ENCODE measurements at places on chromosomes 3 and 15. TPM values are rescaled to one million over a fixed set of nuclear protein-coding genes. Genes with fewer than 3 reads are reported as not detected.

The SLC22A14 gene
- not detected for total RNA-seq

The ADGRG7 gene
- not detected for total RNA-seq

The FSIP1 gene
- total RNA-seq: 0.10 TPM

The RARB gene
- total RNA-seq: 14.4 TPM

- DNase-seq: peak; percentile 96
Measured at GRCh38 chr3:165206454-165207266, 10.5 kb upstream of the SLITRK3 start.

DNA sequence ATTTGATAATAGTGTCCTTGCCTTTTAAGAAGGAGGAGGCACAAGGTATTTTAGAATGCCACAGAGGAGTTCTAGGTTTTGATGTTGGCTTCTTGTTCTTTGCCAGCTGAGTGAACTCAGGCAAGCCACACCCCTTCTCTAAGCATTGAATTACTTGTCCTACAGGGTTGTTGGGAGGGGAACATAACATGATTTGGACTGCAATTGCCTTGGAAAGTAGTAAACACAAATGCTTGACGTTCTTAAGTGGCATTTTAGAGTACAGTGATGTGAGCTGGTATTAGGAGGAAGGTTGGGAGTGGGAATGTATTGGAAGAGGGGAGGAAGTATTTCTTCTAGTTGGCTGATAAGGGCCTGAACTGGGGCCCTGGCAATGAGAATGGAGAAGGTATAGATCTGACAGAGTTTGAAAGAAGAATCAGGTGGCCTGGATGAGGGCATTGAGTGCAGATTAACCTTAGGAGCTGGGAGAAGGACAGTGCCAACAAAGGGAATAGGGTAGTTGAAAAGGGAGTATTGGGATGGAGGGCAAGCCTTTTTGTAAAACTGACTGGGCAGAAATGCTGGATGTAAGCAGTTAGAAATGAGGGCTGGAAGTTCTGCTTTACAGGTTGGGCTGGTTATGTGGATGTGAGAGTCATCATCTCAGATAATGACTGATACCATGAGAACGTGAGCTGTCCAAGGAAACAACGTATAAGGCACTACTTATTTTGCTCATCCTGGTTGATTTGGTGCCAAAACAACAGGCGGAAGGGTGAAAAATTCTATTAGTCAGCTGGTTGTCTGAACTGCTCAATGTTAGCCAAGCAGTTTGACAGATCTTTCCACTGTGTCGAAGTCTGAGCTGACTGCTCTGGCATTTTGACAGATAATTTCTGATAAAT is 16.7 kb downstream of the KAT2B start:
- DNase-seq: peak; percentile 47

DNA sequence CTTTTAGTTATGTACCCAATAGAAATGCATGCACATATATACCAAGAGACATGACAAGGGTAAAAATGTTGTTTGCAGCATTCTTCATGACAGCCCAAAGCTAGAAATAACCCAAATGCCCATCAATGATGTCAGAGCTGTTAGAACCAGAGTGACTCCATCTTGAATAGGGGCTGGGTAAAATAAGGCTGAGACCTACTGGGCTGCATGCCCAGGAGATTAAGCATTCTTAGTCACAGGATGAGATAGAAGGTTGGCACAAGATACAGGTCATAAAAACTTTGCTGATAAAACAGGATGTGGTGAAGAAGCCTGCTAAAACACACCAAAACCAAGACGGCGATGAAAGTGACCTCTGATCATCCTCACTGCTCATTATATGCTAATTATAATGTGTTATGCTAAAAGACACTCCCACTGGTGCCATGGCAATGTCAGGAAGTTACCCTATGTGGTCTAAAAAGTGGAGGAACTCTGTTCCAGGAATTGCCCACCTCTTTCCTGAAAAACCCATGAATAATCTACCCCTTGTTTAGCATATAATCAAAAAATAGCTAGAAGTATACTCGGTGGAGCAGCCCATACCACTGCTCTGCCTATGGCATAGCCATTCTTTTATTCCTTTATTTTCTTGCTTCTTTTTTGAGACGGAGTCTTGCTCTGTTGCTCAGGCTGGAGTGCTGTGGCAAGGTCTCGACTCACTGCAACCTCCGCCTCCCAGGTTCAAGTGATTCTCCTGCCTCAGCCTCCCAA is 32.9 kb downstream of the ZBTB11 start:
- DNase-seq: no peak

DNA sequence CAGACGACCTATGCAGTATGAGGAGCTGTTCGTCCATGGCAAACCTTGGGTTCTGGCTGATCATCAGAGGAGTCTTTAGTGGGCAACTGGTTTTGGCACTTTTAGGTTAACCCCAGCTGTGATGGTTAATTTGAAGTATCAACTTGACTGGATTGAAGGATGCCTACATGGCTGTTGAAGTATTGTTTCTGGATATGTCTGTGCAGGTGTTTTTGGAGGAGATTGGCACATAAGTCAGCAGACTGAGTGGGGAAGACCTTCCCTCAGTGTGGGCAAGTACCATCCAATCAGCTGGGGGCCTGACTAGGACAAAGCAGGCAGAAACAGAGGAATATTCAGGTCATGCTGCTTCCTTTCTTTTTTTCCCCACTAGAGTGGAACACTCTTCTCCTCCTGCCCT is 284.1 kb downstream of the NFKBIZ start:
- DNase-seq: no peak

DNA sequence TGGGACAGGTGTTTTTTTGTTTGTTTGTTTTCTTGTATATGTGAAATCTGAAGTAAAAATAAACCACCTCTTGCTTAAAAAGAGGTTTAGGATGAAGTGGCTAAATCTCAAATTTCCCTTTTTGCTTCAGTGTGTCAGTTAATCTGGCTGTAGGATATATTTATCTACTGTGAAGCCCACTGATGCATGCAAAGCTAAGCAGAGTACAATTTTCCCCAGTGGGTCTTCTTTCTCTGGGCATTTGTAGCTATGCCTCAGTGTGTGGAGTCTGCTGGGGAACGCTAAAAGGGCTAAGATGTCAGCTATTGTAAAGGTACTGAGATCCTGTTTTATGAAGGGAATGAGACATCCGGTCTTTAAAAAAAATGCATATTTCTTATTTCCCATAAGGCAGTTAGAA is 190.6 kb downstream of the TCF12 start:
- DNase-seq: no peak

DNA sequence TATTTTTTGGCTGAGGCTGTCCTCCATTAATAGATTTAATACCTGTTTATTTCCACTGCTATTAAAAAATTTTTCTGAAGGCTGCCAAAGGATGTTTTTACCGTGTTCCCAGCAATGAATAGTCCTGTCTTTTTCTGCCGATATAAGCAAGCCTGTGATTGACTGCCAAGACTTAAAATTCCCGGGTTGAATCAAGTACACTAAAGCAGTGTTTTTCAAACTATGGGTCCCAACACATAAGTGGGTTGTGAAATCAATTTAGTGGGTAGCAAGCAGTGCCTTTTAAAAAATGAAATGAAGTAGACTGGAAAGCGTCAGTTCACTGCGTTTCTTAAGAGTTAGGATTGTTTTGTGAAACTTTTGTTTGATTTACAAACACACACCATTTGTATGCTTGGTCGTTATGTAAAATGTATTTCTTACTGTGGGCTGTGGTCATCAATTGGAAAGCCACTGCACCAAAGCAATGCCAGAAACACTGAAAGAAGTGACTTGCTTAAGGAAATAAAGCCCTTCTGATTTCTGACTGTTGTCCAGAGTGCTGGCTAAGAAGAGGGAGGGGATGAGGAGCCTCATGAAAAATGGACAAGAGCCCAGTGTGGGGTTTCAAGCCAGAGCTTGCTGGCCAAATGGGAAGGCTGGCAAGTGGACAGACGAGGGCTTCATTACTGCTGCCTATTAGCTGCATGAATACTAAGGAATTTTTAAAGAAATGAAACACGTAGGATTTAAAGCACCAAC is 206.0 kb downstream of the THRB start:
- peak; percentile 56 for DNase-seq

DNA sequence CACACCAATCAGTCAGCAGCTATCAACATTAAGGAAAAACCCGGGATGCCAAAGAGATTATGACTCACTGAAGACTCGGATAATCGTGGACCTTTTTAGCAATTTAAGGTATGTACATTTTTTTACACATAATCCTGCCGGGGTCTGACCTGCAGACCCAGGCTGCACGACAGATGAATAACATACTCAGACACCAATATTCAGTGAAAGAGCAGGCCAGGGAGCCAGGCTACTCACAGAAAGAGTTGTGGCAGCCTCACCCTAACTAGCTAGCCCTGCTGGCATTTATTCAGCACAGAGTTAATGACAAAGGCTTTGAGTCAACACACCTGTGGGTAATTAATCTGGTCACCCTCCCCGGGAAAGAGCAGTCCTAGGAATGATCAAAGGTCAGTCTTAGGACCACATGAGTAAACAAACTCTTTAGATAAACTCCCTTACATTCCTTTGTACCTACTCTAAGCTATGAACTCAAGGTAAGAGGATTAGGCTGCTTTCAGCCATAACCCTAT is 727.5 kb downstream of the TBL1XR1 start:
- no peak for DNase-seq

GRCh38 chr3:59043391-59043790 is 6.4 kb downstream of the CFAP20DC start:
- no peak for DNase-seq

- no peak for DNase-seq
Measured at GRCh38 chr3:73052857-73053256, 8.6 kb upstream of the EBLN2 start.

- DNase-seq: no peak
Measured at GRCh38 chr15:85453144-85453872, 72.9 kb downstream of the AKAP13 start.

GRCh38 chr15:89777782-89778380 is 1.7 kb downstream of the MESP2 start:
- peak; percentile 24 for DNase-seq

DNA sequence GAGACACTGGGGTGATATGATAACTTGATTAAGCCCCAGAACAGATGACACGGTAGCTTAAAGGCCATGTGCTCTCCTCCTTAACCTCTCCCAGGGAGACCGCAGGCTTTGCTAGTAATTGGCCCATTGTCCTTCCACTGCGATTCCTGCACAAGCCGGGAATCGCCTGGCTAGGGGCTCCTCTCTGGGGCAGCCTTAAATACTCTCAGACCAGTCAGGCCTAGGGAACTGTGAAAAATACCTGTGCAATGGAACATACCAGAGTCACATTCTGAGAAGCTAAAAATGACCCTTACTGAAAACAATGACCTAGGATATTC is 56.3 kb downstream of the CPN2 start:
- no peak for DNase-seq

DNA sequence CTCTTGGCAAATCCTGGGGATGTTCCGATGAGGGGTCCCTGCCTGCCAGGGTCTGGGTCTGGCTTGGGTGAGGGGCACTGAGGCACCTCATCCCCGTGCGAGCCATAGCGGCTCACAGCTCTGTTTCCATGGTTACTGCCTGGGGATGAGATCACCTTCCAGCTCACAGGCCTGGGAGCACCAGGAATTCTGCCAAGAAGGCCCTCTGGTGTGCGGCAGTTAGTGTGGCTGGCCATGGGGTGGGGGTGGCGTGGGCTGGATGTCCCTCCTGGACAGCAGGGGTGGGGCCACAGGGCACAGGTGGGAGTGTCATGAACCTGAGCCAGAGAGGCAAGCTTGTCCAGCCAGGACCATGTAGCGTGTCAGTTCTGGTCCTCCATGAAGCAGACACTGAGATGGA is 22.1 kb upstream of the PRR23E start:
- peak; percentile 56 for DNase-seq

DNA sequence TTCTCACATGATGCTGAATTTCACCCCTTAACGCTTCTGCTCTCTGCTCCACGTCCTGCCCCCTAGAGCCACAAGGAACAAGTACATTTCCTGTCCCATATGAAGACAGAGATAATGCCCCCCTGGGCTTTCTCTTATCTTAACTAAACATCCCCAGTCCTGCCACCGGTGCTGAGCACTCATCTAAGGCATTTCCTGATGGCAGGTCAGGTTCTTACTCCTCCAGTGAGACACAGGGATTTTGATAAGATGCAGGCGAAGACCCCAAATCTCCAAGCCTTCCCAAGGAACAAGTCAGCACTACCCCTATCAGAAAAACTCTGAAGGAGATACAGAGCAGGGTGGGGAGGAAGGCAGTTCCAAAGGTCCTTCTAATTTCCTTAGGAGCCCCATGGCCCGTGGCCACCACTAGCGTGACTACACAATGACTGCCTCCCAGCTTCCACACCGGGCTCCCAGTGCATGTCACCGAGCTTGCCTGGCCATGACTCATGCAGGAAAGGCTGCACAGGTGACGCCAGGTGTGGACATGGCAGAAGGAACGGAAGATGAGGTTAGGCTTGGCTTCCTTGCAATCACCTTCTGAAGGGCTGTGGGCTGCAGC is 152.9 kb downstream of the XXYLT1 start:
- no peak for DNase-seq

- DNase-seq: no peak
Measured at GRCh38 chr15:38260077-38260476, 7.4 kb downstream of the SPRED1 start.

DNA sequence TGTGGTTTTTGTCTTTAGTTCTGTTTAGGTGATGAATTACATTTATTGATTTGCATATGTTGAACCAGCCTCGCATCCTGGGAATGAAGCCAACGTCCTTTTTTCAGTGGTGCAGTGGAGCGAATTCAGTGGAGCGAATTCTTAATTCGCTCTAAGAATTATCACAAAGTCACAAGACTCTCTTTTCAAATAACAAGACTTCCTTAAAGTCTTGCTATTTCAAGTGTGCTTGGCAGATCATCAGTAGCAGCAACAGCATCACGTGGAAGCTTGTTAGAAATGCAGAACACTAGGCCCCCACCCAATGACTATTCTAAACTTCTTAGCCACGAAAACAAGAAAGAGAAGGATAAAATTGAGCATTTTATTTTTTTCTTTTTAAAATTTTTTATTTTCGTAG is 58.1 kb upstream of the CD200R1L start:
- no peak for DNase-seq

- no peak for DNase-seq
Measured at GRCh38 chr3:59780209-59780608, 730.4 kb upstream of the CFAP20DC start.

DNA sequence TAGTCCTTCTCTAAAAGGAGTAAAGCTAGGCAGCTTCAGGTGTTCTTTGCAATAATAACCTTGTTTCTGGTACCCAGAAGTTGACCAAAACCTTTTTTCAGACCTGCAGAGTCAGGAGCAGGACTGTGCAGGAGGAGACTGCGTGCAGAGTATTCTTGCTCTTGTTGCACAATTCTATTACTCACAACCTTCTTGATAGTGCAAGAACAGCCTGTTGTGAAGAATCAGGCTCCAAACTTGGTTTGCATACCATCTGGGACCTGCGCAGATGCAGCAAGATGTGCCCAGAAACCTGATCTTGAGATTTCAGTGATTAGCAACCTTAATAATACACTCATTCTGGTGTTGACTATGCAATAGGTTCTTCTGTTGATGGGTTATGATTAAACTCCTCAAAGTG is 111.9 kb downstream of the ATG7 start:
- DNase-seq: no peak
